ENCODE measurements at places on chromosomes 11 and 22. TPM values are rescaled to one million over a fixed set of nuclear protein-coding genes. Genes with fewer than 3 reads are reported as not detected.

CCDC73 gene
- total RNA-seq: not detected

STX3 gene
- 55.4 TPM for total RNA-seq

TRIM49D1 gene
- total RNA-seq: not detected

PTPN5 gene
- total RNA-seq: 0.07 TPM

FLRT1 gene
- total RNA-seq: not detected

BIK gene
- total RNA-seq: 12.4 TPM

CFL1 gene
- total RNA-seq: 2,195 TPM

DMC1 gene
- 6.3 TPM for total RNA-seq

OR4X2 gene
- not detected for total RNA-seq

MMP13 gene
- 0.12 TPM for total RNA-seq

CENPM gene
- 58.2 TPM for total RNA-seq

DNA sequence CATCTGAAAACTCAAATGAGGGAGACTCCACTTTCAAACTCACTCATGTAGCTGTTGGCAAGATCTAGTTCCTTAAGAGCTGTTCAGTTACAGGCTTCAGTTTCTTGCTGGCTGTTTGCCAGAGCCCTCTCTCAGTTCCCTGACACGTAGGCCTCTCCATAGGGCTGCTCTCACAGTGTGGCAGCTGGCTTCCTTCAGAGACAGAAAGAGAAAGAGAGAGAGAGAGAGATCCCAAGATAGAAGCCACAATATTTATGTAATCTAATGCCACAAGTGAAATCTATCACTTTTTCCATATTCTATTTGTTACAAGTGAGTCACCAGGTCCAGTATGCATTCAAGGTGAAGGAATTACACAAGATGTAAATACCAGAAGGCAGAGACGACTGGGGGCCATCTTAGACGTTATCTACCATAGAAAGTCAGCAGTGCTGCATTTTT, 168.8 kb downstream of the RCN1 start:
- DNase-seq: no peak

- no peak for DNase-seq
These were observed 252.4 kb downstream of the GRM5 start for GRCh38 chr11:88813233-88813915.

DNA sequence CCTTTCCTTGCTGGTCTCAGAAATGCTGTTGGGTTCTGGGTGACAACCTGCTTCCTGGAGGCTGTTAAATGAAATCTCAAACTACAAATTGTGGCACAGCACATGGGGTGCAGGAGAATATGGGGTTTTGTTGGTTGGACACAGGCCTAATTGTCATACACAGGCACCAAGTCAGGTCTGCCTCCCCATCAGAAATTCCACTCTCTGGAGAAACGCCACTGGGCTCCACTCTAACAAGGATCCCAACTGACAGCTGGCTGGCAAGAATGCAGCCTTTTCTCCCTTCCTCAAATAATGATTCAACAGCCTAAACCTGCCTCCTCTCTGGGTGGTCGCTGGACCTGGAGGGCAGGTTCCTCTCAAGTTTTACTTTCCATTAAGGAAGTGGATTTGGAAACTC, 177.8 kb upstream of the NARS2 start:
- DNase-seq: no peak

DNA sequence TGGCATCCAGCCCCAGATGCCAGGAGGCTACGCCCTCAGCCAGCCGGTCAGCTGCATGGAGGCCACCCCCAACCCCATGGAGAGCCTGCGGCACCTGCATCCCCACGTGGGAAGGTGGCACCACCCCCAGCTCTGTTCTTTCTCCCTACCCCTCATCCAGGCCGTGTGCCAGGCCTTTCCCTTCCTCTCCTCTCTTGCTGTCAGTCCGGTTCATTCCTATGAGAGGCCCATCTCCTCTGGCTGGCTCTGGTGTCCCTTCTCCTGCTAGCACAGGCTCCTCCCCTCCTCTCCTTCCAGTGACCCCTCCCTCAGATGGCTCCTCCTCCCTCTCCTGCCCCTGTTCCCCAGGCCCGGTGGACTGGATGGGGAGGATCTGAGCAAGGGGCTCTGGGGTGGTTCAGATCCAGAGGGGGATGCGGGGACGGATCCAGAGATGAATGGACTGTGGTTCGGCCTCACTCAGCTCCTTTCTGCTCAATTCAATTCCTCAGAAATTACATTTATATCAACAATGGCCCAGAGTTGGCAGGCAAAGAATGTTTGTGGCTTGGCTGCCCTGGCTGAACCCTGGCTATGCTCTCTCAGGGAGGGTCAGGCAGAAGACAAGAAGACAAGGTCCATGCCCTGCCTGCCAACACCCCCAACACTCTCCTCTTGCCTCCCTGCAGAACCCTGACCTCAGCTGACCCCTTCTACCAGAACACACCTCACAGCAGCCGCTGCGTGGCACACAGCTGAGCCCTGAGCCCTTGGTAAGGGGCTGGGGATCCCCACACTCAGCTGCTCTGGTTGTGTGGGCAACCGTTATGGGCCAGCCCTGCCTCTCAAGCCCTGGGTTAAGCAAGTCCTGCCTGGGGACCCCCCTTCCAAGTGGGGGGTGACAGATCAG, 18.5 kb upstream of the LRRC10B start:
- no peak for DNase-seq

DNA sequence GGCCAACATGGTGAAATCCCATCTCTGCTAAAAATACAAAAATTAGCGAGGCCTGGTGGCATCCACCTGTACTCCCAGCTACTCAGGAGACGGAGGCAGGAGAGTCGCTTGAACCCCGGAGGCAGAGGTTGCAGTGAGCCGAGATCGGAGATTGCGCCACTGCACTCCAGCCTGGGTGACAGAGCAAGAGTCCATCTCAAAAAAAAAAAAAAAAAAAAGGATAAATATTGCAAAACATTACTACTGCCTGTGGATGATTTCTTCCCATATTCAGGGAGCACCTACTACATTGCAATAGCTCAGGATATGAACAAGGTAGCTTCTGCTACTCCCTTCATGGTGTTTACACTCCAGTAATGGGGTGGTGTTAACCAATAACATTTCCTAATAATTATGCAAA, 980.6 kb downstream of the NTM start:
- DNase-seq: no peak

DNA sequence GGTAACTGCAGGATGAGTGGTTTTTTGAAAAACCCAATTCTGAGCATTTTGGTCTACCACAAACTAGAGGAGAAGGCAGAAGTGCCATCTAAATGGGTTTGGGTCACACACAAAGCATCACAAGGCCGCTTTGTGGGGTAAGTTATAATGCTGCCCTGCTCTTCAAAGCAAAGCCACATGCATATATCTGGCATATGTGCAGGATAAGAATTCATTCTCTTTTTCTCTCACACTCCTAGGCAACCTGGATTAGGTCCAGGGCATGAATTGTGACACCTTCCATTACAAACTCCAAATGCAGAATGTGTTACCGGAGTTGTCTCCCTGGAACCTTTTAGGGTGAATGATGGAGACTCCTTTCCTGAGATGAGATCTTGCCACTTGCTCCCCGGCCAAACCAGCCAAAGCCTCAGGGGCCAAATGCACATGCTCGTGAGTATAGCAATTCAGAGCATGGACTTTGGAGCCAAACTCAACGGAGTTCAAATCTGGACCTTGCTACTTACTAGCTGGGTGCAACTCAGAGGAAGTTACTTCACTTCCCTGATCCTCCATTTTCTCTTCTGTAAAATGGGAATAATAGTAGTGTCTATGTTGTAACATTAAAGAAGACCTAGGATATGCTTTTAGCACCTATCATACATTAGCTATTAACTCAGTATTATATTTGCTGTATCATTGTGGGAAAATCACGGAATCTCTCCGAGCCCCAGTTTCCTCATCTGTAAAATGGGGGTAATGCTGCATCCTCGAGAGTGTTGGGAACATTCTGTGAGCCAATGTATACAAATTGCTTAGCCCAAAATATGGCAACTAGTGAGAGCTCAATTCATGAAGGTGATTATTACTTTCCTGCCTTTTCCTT, 96.6 kb downstream of the COMMD9 start:
- DNase-seq: no peak

DNA sequence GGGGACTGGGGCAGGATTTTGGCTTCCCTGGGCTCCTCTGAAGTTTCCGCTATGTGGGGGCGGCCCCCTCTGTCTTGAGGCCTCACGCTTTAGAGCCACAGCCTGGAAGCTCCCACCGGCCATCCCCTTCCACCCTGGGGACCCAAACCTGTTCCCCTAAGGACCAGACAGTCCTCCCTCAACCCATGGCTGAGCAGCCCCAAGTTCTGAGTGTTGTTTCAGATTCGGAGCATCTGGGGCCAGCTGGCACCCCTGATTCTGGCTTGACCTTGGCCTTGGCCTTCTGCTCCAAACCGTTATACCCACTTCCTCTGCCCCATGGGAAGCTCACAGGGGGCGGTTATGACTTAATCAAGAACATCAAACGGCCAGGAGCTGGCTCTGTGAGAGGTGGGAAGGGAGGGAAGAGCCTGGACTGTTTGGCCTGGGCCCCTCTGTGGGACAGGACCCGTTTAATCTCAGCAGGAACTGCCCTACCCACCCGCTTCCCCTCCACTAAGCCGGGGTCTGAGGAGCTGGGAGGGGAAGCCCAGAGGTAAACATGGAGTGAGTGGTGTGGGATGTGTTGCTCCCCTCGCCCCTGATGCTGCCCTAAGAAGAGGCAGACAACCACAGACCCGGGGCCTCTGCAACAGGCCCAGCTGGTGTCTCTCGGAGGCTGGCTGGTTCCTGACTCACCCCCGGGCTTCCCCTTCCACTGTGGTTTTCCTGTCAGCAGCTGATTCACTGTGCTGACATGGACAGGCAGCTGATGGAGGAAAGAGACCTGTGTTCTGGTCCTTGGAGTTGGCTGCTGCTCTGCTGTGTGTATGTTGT, 3.4 kb downstream of the CD82 start:
- peak; percentile 79 for DNase-seq

GRCh38 chr22:44741929-44742328, 10.4 kb upstream of the ARHGAP8 start:
- DNase-seq: no peak

- no peak for DNase-seq
These were observed 13.2 kb downstream of the PPARA start for GRCh38 chr22:46163557-46163888.

DNA sequence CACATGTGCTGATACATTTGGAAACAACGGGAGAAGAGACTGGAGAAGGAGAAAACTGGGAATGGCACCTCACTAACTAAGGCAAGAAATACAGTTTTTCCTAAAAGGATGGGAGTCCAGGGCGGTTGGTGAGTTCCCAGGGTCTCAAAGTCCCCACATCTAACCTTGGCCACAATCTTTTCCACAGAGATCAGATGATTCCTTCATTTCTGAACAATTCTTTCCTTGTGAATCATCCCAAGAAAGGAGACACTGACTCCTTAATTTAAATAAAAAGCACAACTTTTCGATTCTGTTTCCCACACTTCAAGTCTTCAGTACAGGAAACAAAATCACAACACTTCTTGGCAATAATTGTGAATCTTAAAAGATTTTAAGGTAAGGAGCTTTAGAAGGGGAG, 384.7 kb downstream of the DCDC1 start:
- peak; percentile 35 for DNase-seq

DNA sequence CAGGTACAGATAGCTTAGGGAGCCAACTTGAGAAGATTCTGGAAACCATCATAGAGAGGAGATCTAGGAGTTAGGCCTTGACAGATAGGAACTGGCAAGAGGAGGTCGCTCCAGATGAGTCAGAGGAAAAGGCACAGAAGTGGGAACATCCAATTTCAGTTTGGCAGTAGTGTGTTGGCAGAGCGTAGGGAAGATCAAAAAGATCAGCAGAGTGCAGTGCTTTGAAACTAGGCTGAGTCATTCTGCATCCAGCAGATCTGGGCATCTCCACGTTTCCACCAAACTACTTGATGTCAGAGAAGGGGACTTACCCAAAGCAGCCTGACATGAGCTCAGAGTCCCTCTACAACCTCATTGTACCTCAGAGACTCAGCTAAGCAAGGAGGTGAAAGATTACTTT, 58.5 kb downstream of the GAB4 start:
- DNase-seq: no peak

DNA sequence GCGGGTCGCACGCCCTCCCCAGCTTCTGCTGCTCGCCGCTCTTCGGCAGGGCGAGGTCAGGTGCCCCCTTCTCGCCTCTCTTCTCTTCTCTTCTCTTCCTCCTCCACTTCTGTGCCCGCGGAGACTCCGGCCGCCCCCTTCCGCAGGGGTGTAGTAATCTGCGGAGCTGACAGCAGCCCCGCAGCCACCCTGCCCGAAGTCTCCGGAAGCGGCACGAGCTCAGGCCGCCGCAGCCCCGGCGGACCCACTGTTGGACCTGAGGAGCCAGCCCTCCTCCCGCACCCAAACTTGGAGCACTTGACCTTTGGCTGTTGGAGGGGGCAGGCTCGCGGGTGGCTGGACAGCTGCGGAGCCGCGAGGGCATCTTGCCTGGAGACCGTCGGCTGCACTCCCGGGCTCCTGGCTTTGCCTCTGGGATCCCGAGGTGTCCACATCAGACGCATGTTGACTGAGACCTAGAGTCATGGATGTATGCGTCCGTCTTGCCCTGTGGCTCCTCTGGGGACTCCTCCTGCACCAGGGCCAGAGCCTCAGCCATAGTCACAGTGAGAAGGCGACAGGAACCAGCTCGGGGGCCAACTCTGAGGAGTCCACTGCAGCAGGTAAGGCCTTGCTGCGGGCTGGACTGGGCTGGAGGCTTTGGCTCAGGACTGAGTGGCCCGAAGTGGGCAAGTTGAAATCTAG, 486 bp downstream of the STIM1 start:
- no peak for DNase-seq

GRCh38 chr22:48474881-48475280, 1352.8 kb downstream of the BRD1 start:
- no peak for DNase-seq

GRCh38 chr11:95456714-95457491, 225.9 kb upstream of the SESN3 start:
- DNase-seq: no peak
